ENCODE measurements at places on chromosomes 1 and 21. TPM values are rescaled to one million over a fixed set of nuclear protein-coding genes. Genes with fewer than 3 reads are reported as not detected.

Gene IGSF3
- total RNA-seq = 130 TPM

Gene PAQR6
- total RNA-seq = 35.7 TPM

Gene CD160
- not detected for total RNA-seq

Gene FCRL5
- not detected for total RNA-seq

Gene FAM43B
- 3.8 TPM for total RNA-seq

Gene GJC2
- 0.51 TPM for total RNA-seq

Gene LRRIQ3
- 0.81 TPM for total RNA-seq

Gene LCE2C
- not detected for total RNA-seq

Gene RBM11
- total RNA-seq = 5.0 TPM

Gene OR2T11
- not detected for total RNA-seq

Gene ZNF362
- 77.5 TPM for total RNA-seq

Gene MATN1
- 0.36 TPM for total RNA-seq

Gene OR2AK2
- total RNA-seq = not detected

Gene TMEM82
- total RNA-seq = 0.51 TPM

Gene CAPN8
- total RNA-seq = not detected

Gene DNAJC6
- total RNA-seq = 39.7 TPM

Gene CLIC6
- total RNA-seq = not detected

Gene ATP5PF
- 394 TPM for total RNA-seq

Gene HAO2
- not detected for total RNA-seq

Gene MEGF6
- 31.7 TPM for total RNA-seq

Gene PGBD5
- 0.32 TPM for total RNA-seq

Gene GRIK3
- total RNA-seq = 0.09 TPM

Gene SGIP1
- total RNA-seq = 2.6 TPM

Gene ZNF684
- total RNA-seq = 7.4 TPM

Gene KRTAP13-4
- total RNA-seq = not detected

Gene WNT9A
- 1.4 TPM for total RNA-seq

Gene SPATA21
- not detected for total RNA-seq

Gene RIMS3
- 33.0 TPM for total RNA-seq

Gene BRDT
- total RNA-seq = not detected

Gene AHCYL1
- 34.2 TPM for total RNA-seq

Gene AQP10
- 4.8 TPM for total RNA-seq

Gene IQGAP3
- 4.2 TPM for total RNA-seq

Gene TFB2M
- 5.7 TPM for total RNA-seq

Gene SAMSN1
- total RNA-seq = 0.11 TPM

Gene DMRTA2
- 0.12 TPM for total RNA-seq

Gene MCOLN2
- total RNA-seq = not detected

Gene CD101
- 0.92 TPM for total RNA-seq

Gene YIPF1
- total RNA-seq = 21.0 TPM

Gene ANGPTL3
- not detected for total RNA-seq

Gene ANXA9
- total RNA-seq = 1.7 TPM

Gene CFAP57
- 0.11 TPM for total RNA-seq

Gene NBPF20
- total RNA-seq = 2.4 TPM

Gene SLAMF8
- total RNA-seq = not detected

Gene KRTAP19-4
- total RNA-seq = not detected

Gene CFHR2
- total RNA-seq = not detected

Gene OR2L3
- total RNA-seq = not detected

Gene GJA5
- 25.8 TPM for total RNA-seq

Gene PLEKHN1
- total RNA-seq = 0.36 TPM

Gene SDHC
- total RNA-seq = 22.5 TPM

Gene DIO1
- total RNA-seq = not detected

Gene CNIH3
- total RNA-seq = 3.7 TPM

Gene MACO1
- 13.8 TPM for total RNA-seq

Gene C21orf91
- total RNA-seq = 12.7 TPM

Gene GPR153
- 32.7 TPM for total RNA-seq

Gene TMEM125
- total RNA-seq = 2.3 TPM

Gene TSNAX
- 18.9 TPM for total RNA-seq

Gene LAMC2
- 0.32 TPM for total RNA-seq

Gene GNAT2
- total RNA-seq = not detected
